ENCODE measurements at places on chromosomes 2 and 18.

DNA sequence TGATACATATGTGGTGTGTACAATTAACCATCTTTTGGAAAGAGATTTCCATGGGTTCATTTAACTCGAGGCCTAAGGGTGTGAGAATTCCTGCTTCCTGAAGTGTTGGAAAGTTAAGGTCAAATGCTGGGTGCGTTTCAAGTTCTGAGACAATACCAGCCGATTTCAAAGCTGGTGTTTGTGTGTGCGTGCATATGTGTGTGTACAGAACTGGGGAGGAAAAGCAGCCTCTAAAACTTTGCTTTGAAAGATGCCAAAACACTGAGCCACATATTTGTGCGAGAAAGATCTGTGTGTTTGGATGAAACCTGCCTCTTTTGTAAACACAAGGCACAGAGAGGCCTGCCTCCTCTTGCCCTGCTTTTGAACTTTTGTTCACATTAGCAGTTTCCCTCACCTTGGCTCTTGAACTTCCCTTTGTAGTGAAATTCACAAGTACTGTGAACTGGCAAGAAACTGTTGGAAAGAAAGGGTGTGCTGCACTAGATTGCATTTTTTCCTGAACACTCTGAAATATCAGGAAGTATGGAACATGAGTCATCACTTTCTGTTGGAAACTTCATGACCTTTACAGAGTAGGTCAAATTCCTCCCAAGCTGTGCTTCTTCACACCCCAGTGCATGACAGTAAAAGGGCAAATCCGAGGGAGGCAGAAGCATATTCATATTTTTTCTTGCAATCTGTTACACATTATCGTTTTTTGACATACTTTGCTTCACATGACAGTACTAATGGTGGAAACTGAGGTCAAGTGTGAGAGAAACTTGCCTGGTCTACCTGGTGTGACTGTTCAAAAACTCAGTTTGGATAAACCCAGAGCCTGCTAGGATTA lies 20.0 kb upstream of the CAVIN2 start:
- DNase-seq: peak; percentile 80

DNA sequence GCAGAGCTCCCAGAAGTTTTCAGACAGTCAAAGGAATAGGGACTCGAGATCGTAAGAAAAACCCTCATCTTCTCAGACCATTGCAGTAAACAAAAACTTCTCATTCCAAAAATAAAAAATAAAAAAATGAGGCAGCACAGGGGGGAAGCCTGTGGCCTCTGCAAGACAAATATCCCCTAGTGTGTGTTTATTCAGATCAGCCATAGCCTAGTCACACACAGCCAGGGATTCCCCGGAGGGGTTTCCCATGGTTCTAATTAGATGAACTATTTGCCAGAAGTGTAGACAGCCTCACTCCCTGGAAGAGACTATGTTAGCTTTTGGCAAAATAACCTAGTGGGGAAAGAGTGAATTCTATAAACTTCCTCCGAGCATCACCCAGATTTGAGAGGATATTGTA lies 122.9 kb upstream of the KLF7 start:
- DNase-seq: no peak

- DNase-seq: no peak
These were observed 24.6 kb downstream of the NPAS2 start for GRCh38 chr2:100844514-100844913.

GRCh38 chr2:172246649-172247048 lies 143.9 kb upstream of the DLX2 start:
- no peak for DNase-seq

DNA sequence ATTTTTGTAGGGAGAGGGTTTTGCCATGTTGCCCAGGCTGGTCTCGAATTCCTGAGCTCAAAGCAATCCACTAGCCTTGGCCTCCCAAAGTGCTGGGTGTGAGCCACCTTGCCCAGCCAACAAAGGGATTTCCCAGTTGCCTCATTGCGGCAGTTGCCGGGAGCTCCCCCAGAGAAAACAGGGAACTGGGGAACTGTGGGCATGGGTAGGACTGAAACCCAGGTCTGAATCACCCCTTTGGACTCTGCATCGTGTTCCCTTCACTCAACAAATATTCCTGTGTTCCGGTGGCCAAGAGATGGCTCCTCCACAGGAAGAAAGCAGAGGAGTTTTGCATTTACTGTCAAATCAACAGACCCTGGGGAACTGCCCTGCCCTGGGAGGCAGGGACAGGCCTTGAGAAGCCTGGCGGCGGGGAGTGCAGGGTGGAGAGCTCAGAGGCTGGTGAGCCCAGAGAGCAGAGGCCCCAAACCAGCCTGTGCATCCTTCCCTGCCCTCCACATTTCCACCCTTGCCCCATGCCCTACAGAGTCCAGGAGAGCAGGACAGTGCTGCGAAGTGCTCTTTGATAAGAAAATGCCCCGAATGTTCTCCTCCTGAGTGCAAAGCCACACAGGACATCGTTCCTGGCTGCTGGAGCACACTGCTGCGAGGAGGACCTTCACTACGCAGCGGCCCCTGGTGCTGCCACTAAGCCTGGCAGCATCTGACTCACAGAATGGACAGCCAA lies 24.9 kb downstream of the MYO7B start:
- DNase-seq: no peak

DNA sequence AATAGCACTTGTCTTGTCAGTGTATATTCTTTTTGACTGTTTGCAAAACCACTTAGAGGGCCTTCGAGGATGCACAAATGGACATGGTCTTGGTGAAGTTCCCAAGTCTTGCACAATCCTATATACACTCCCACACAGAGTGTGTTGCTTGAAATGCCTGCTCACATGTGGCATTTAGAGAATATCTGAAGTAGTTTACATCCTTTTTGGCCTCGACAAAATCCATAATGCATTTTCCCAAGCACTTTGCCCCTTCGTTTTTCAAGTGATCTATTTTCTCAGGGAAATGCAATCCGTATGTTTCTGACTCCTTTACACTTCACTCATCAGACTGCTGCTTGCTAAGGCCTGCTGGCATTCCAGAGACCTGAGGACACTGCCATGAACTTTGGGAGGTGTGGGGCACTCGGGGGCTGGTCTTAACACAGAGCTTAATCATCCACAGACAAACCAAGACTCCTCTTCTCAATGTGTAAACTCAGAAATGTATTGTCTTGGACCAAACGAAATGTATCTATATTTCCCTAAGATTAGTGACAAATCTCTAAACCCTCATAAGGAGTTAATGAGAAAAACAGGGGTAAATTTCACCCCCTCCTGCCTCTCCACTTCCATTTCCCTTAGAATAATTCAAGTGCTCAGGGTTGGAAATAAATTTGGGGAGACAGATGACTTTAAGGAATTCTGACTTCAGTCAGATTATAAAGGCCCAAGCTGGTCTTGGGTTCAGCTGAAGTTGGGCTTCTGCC lies 219.3 kb upstream of the APCDD1 start:
- DNase-seq: peak; percentile 24

- DNase-seq: no peak
These were observed 25.5 kb downstream of the ACVR1C start for GRCh38 chr2:157603198-157603597.

- DNase-seq: no peak
These were observed 6.7 kb upstream of the SALL3 start for GRCh38 chr18:78972930-78973331.

GRCh38 chr18:61076986-61077385 lies 256.2 kb upstream of the CDH20 start:
- DNase-seq: no peak

GRCh38 chr2:172465417-172466334 lies 38.3 kb downstream of the ITGA6 start:
- peak; percentile 80 for DNase-seq

GRCh38 chr18:26650310-26651268 lies 102.2 kb upstream of the KCTD1 start:
- DNase-seq: no peak
